ENCODE measurements at places on chromosomes 5 and 9. TPM values are rescaled to one million over a fixed set of nuclear protein-coding genes. Genes with fewer than 3 reads are reported as not detected.

- H3K27me3 ChIP-seq = no peaks in the 10 kb centered on the region
- no peak overlapping the region for H3K4me3 ChIP-seq
- no peaks in the 10 kb centered on the region for H3K4me1 ChIP-seq
- no peak for DNase-seq
- no peak overlapping the region for H3K27ac ChIP-seq
Measured at GRCh38 chr9:103802068-103802467, 292.0 kb upstream of the SMC2 start.

- H3K36me3 ChIP-seq = peaks cover 9% of the 10 kb centered on the region
- no peak overlapping the region for H3K27ac ChIP-seq
- no peaks in the 10 kb centered on the region for H3K27me3 ChIP-seq
- peak; percentile 55 for DNase-seq
Measured at GRCh38 chr9:35553670-35554543, 51.2 kb upstream of the TESK1 start.

DNA sequence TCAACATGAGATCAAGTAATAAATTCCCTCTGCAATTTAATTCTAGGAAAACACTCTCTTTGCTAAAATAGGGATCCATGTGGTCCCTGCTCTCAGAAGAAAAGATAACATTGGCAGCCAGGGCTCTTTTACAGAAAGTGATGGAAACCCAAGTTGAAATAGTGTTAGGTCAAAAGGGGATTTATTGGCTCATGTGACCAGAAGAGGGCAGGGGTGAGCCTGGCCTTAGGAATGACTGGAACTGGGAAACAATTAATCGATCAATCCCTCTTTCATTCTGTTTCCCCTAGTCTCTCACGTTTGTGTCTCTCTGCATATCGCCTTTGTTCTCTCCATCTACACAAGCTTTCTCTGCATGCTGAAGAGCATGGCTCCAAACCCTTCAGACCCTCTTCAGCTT lies 58.3 kb upstream of the ALDH1B1 start:
- H3K36me3 ChIP-seq = no peaks in the 10 kb centered on the region
- H3K4me1 ChIP-seq = peaks cover 28% of the 10 kb centered on the region
- H3K27me3 ChIP-seq = no peaks in the 10 kb centered on the region

- no peaks in the 10 kb centered on the region for H3K27me3 ChIP-seq
- no peak for DNase-seq
- H3K4me1 ChIP-seq = peaks cover 39% of the 10 kb centered on the region
- H3K27ac ChIP-seq = no peak overlapping the region
- peaks cover 8% of the 10 kb centered on the region for H3K36me3 ChIP-seq
Measured at GRCh38 chr9:94802251-94802650, 75.8 kb downstream of the AOPEP start.

DNA sequence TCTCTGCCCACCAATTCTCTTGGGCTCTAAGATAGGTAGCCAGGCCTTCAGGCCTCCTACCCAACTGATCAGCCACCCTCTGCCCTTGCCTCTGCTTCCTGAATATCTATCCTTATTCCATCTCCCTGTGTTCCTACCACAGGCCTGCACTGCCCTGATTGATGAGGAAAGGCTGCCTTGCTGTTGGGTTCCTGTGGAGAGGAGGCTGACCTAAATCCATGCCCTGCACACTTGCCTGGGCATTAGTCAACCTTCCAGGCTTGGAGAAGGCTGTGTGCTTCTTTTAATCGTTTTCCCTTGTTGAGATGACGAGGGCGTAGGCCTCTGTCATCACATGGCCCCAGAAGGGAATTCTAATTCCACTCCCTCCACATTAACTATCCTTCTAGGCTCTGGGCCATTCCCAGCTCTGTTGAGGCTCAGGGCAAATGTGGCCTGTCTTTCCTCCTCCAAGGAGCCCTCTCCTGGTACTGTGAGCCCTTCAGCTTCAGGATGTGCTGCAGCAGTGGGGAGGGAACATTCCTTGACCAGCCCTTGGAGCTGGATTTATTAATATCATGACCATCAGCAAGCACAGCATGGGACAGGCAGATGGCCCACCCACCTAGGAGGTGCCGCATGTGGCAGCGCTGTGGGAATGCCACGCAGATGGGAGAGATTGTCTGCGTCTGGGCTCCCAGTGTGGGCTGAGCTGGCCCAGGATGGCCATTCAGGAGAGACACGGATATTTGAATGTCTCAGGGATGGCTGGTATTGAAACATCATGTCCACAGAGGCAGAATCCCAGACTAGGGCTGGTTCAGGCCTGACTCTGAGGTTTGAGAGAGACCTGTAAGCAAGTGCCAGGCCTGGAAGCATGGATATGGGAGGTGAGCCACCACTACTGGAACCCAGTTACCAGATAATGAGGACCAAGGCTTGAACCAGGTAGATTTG lies 40.9 kb downstream of the ANGPTL2 start:
- H3K4me1 ChIP-seq = peaks cover 20% of the 10 kb centered on the region
- H3K36me3 ChIP-seq = peaks cover 10% of the 10 kb centered on the region
- no peak for DNase-seq
- peaks cover 19% of the 10 kb centered on the region for H3K27me3 ChIP-seq

The LEAP2 gene
- total RNA-seq = 2.9 TPM
